ENCODE measurements at places on chromosomes 4 and X. TPM values are rescaled to one million over a fixed set of nuclear protein-coding genes. Genes with fewer than 3 reads are reported as not detected.
A peak's percentile ranks its signal among the peaks of the same experiment; 100 is the strongest.

DNA sequence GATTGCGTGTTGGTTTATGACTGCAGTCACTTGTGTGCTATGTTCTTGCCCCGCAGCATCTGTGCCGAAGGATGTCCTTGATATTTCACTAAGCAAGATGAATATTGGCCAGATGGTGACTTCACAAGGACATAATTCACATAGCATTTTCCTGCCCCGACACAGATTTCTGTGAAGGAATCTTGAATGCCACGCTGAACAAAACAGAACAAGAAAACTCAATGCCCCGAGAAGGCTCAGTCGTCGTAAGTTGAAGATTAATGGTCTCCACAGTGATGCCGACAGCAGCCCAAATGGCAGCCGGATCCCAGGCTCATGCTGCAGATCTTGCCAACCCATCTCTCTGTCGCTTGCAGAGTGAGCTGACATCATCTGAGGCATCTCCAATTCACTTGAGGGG, 145.9 kb downstream of the CPEB2 start:
- no peak for DNase-seq

GRCh38 chr4:54213761-54214160, 15.3 kb upstream of the PDGFRA start:
- DNase-seq, result peak; percentile 47

DNA sequence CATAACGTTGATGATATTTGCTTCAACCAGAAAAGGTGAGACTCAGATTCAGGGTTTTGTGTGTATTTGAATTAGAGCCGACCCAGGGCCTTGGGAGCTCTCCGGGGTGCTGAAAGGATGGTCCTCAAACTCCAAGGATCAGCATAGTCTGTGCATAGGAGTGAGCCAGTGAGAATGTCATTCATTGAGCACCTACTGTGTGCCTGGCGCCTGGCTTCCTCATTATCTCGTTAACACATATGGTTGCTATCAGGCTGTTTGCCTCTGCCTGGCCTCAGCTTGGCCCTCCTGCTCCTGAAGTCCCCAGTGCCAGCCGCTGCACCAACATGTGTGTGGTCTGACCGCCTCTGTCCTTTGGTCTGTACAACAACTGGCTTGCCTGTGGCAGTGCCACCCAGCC, 25.1 kb upstream of the JAKMIP1 start:
- peak; percentile 53 for DNase-seq

DNA sequence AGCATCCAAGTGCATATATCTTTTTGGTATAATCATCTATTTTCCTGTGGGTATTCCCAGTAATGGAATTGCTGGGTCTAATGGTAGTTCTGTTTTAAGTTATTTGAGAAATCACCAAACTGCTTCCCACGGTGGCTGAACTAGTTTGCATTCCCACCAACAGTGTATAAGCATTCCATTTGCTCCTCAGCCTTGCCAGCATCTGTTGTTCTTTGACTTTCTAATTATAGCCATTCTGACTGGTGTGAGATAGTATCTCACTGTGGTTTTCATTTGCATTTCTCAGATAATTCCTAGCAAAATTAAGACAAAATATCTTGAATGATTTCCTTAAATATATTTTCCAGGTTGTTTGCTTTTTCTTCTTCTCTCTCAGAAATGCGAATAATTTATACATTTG, 341.1 kb downstream of the GBA3 start:
- DNase-seq, result no peak

DNA sequence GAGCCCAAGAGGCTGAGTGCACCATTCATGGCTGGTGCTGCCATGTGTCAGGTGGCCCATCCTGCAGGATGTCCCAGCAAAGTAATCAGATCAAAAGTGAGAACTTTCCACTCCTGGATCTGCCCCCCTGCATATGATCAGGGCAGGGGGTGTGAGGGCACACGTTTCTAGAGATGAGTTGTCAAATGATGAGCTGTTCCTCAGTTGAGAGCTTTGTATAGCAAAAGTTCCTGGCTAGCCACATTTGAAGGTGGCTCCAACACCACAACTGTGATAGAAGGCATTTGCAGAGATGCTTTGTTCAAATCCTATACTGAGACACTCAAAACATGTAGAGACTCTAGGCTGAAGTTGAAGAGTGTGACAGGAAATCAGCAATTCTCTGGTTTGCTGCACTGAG, 501.8 kb downstream of the BCOR start:
- DNase-seq, result no peak

GRCh38 chrX:70405003-70405402, 18.1 kb upstream of the GDPD2 start:
- DNase-seq, result no peak

DNA sequence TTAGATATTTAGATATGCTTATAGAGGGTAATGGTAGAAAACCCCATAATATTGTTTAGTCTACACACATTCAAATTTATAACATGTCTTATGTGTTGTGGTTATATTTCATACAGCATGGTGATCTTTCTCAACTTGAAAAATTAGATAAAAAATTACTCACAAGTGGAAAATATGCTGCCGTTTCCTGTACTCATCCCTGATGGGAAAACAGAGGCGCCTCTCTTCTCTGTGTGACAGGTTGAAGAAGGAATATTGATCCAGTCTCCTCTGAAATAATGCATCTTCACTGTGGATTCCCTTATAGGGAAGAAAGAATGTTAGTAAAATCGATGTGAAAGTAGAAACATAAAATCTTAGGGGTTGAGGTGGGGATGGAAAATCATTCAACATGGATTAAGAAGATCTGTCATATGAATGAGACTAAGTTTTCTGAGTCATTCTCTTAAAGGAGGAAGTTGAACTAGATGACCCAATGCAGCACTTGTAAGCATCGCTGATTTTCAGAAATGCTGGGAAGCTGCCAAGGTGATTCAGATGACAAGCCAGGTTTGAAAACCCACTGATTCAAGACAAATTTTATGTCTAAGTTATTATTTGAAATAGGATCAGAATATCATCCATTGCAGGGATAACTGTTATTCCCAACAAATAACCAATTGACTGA, 70.7 kb downstream of the ANKRD50 start:
- DNase-seq, result peak; percentile 95

- no peak for DNase-seq
Measured at GRCh38 chrX:29947225-29947624, 268.1 kb upstream of the MAGEB2 start.

GRCh38 chrX:107599450-107599861, 28.9 kb upstream of the PRPS1 start:
- DNase-seq, result no peak

GRCh38 chr4:178632415-178632814, 1190.2 kb upstream of the AGA start:
- no peak for DNase-seq

GRCh38 chr4:104938624-104939023, 208.1 kb upstream of the TET2 start:
- DNase-seq, result no peak

- no peak for DNase-seq
Measured at GRCh38 chr4:122997463-122998101, 75.2 kb upstream of the NUDT6 start.

DNA sequence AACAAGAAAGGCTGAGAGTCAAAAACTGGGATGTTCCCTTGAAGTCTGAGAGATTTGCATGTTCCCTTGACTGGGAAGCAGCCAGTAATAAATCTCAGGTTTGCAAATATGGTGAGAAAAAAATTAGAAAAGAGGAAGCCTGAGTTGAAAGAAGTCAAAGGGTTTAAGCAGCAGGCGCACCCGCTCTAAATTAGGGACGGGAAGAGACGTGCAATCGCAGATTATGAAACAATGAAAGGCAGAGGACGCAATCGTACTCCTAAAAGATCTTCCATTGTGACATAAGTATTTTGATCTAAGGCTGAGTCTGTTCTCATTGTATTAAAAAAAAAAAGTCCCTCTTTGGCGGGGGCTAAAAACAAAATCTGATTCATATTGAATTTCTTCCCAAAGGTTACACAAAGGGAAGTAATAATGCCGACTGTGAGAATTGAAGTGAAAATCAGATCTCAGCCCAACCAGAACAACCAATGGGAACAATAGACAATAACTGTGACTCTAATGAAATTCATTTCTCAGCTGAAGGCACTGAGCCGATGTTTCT, 28.2 kb downstream of the SAT1 start:
- DNase-seq, result peak; percentile 84

DNA sequence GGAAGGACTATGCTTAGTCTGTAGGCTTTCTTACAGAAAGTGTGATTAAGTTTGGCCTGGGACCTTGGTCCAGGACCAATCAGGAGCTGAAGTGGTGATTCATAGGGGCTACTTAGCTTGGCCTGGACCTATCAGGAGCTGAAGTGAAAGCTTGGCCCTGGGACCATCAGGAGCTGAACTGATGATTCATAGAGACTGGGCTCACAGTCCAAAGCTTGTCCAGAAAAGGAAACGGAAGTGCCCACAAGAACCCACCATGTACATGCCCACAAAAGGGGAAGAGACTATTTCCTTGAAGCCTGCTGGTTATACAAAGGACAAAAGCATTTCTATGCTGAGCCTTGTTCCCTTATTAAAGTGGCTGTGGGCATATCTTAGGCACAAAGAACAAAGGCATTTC, 12.6 kb downstream of the TENT5D start:
- DNase-seq, result no peak

GRCh38 chrX:133179500-133179899, 38.7 kb downstream of the TFDP3 start:
- no peak for DNase-seq

DNA sequence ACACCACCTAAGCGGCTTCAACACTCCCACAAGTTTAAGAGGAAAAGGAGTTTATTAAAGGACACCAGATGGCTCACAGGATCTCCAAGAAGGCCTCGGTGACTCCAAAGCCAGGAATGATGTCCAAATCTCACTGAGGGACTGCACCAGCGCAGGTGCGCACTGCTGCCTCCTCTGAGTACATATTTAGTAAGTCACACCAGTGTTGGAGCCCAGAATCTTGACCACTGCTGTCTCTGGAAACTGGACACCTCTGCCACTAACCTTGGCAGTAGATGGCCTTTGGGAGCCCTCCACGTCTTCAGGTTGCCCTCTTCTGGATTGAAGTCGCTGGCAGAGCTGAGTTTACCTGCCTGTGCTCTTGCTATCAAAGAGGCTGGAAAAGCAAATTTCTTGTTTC, 10.1 kb upstream of the RS1 start:
- DNase-seq, result no peak

GRCh38 chr4:88791274-88791673, 93.6 kb upstream of the NAP1L5 start:
- peak; percentile 61 for DNase-seq

GRCh38 chr4:22196551-22196950, 248.0 kb upstream of the KCNIP4 start:
- no peak for DNase-seq

DNA sequence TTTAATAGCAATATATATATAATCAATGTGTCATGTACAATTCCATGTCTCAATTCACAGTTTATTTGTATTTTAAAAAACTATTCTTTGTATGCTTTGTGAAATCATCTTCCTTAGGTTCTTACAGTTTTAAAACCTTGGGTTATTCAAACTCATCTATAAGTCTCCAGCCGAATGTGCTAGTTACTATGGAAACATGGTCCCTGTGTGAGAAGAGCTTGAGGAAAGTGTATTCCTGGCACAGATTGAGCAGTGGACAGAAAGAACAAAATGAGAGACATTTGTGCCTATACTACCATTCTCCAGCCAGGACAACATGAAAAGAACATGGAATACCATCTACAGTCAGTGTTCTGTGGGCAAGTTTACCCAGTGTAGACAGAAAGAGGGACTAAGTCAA, 103.4 kb downstream of the EFHC2 start:
- DNase-seq, result no peak

The OSTC gene
- total RNA-seq, result 289 TPM

The ADH1B gene
- not detected for total RNA-seq

The ATP1B4 gene
- total RNA-seq, result not detected

The RAB33B gene
- total RNA-seq, result 19.3 TPM

The ASB12 gene
- not detected for total RNA-seq

The ZNF718 gene
- total RNA-seq, result 9.3 TPM

The HPGD gene
- total RNA-seq, result 0.19 TPM
